ENCODE measurements at places on chromosomes 7 and 10. TPM values are rescaled to one million over a fixed set of nuclear protein-coding genes. Genes with fewer than 3 reads are reported as not detected.

CLCN1 gene
- total RNA-seq, result under 0.01 TPM

SLIT1 gene
- not detected for total RNA-seq

TAS2R3 gene
- 1.3 TPM for total RNA-seq

CALML5 gene
- total RNA-seq, result not detected

SPDYE5 gene
- total RNA-seq, result not detected

PLPP4 gene
- total RNA-seq, result 0.86 TPM

SLC25A28 gene
- total RNA-seq, result 16.0 TPM

FGL2 gene
- 0.86 TPM for total RNA-seq

FOXI2 gene
- not detected for total RNA-seq

SNCG gene
- total RNA-seq, result 3.5 TPM

SCART1 gene
- 4.2 TPM for total RNA-seq

TDRD1 gene
- total RNA-seq, result 0.64 TPM

SPDYE1 gene
- not detected for total RNA-seq

PAPOLB gene
- not detected for total RNA-seq

UCN3 gene
- total RNA-seq, result not detected

LHFPL3 gene
- total RNA-seq, result not detected

SPDYE18 gene
- total RNA-seq, result not detected

ANKRD26 gene
- 16.8 TPM for total RNA-seq

DYNC1I1 gene
- total RNA-seq, result 0.43 TPM

CYP26C1 gene
- total RNA-seq, result not detected

SFRP5 gene
- not detected for total RNA-seq

Data from fibroblast of villous mesenchyme (primary cell).